ENCODE measurements at places on chromosomes 6 and 20.

GRCh38 chr6:2378891-2379652 lies 133.7 kb upstream of the GMDS start:
- no peak for DNase-seq

DNA sequence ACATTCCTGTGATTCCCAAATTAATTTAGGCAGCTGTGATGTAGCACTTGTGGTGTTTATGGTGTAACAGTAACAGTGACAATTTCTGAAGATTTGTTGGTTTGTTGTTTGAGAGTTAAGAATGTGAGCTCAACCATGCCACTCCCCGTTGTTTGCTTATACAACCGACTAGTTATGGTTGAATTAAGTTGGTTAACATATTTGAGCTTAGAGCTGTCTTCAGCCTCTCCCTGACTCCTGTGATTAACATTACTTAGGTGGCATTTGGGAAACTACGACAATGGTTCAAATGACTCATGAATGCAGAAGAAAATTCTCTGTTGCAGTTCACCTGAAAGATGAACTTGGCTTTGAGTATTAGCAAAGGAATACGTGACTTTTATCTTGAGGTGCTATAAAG lies 35.9 kb upstream of the PRL start:
- DNase-seq: no peak

- no peak for DNase-seq
These were observed 51.4 kb downstream of the HECA start for GRCh38 chr6:139186242-139186641.

DNA sequence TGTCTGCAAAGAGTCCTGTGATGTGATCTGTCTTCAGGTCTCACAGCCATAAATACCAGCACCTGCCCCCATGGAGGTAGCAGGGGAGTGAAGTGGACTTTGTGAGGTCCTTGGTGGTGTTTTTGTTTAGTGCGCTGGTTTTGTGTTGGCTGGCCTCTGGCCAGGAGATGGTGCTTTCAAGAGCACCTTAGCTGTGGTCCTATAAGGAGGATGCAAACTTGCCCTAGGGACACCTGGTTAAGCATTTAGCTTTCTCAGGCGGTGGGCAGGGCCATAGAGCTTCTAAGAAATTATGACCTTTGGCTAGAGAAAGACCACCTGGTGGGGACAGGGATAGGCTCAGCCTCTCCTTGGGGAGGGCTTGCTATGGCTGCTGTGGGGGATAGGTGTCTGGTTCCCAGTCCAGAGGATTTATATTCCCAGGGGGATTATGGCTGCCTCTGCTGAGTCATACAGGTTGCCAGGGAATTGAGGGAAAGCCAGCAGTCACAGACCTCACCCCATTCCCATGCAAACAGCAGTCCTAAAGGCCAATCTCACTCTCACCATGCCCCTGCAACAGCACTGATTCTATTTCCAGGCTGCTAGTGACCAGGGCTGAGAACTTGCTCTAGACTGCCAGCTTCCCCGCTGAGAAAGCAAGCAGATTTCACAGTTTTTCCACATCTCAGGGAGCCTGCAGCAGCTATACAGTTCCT lies 259.3 kb downstream of the TFAP2B start:
- DNase-seq: no peak

DNA sequence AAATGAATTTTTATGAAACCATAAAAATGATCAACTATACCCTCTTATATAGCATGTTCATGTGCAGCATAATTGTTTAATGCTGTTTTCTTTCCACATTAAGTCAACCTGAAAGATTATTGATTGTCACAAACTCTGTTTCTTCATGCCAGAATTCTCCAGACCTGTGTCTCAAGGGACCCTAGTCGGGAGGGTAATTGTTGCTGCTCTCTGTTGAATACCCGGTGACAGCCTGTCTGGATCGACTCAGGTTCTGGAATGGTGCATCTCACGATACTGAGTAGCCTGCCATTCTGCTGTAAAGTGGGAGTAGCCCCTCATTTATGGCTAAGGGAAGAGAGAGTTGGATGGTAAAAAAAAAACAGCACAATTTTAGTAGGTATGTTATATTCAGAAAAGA lies 449.9 kb upstream of the SOX4 start:
- DNase-seq: no peak

All from esophagus squamous epithelium (tissue), 5 donors.